EL (cell line): ENCODE measurements at places on chromosomes 11 and 22.

DNA sequence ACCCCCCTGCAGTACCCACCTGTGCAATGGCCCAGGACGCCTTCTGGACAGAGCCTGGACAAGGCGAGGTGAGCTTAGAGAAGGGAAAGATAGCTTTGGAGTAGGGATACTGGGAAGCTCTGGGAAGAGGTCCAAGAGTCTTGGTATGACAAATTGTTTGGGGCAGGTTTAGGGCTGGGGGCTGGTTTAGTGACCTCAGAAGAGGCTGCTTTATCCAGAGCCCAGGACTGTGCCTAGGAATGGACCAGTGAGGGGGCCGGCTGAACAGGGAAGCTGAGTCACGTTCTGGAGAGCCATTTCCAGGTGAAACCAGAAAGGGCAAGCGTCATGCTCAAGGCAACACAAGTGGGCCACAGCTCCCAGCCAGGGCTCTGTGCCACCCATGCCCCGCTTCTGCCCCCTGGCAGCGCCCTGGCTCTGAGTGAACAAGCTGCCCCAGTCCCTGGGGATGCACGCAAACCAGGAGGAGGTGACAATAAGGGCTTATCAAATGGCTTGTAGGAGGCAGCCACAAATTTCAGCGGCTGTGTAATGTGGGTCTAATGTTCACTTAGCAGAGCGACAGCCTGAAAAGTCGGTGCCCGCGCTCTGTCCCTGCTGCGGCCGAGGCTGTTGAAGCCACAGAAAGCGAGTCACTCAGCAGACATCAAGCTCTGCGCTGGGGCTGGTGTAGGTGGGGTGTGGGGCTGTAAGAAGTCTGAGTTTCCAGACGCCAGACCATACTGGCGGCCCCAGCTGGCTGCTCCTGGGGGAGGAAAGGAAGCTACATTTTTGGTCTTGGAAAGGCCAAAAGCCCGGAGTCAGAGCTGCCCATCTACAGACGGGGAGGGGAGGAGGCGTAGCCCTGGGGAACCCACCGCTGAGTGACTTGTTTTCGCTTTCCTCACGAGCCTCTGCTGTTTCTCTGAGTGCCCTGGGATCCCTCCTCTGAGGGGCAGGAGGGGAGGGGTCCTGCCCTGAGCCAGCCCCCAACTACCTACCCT, 18.3 kb upstream of the SYT7 start:
- peak; percentile 52 for DNase-seq

GRCh38 chr11:96275801-96276594, 67.0 kb downstream of the MAML2 start:
- DNase-seq = peak; percentile 63

DNA sequence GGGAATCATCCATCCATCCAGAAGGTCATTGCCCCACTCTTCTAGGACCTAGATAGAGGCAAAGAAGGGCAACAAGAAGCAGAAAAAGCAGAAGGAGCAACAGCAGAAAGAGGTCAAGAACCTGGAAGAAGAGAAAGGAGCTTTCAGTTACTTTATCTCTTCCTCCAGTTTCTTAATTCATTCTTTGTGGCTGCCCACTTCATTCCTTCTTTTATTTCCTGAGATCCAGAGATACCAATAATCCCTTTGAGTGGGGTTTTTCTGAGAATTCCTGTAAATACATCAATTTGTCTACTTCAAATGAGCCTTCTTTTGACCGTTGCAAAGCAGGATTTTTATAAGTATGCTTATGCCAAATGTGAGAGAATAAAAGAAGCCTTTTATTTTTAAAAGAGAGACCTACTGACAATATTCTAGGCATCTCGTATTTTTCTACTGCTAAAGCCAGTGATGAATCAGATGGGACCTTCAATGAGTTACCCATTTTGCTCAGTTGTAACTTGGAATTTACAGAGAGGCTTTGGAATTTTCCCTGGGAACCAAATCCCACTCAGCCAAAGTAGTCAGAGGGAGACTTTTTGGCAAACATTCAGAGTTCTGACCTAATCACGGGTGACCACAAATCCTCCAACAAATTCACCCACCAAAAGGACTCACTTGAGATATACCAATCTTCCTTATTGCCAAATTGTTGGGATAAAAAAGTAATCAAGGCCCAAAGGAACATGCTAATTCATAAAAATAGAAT, 54.9 kb downstream of the ZC3H12C start:
- DNase-seq = peak; percentile 84

- no peak for DNase-seq
Measured at GRCh38 chr11:11636671-11637070, 14.9 kb upstream of the GALNT18 start.

- DNase-seq = no peak
Measured at GRCh38 chr22:40746428-40747220, 67.3 kb downstream of the MCHR1 start.

GRCh38 chr11:14703731-14704130, 60.1 kb downstream of the PDE3B start:
- no peak for DNase-seq

- no peak for DNase-seq
Measured at GRCh38 chr11:125389339-125390166, 106.5 kb downstream of the FEZ1 start.

DNA sequence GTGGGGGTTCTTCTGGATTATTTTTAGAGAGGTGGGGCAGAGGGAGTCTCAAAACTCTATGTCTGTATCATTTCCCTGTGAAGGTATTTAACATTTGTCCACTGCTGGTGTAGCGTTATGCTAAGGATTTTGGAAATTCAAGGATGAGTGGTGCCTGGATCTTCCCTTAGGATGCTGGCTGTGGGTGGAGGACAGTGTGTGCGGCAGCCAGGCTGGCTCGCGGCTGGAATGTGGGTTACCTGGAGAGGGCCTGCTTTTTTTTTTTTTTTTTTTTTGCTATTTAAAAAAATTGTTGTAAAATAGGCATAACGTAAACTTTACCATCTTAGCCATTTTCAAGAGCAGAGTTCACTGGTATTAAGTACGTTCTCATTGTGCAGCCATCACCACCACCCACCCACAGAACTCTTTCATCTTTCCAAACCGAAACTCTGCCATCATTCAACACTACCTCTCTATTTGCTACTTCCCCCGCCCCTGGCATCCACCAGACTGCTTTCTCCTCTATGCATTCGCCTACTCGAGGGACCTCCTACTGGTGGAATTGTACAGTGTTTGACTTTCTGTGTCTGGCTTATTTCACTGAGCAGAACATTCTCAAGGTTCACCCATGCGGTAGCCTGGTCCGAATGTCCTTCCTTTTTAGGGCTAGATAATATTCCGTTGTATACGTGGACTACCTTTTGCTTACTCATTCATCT, 67.1 kb downstream of the PARVB start:
- DNase-seq = peak; percentile 8

DNA sequence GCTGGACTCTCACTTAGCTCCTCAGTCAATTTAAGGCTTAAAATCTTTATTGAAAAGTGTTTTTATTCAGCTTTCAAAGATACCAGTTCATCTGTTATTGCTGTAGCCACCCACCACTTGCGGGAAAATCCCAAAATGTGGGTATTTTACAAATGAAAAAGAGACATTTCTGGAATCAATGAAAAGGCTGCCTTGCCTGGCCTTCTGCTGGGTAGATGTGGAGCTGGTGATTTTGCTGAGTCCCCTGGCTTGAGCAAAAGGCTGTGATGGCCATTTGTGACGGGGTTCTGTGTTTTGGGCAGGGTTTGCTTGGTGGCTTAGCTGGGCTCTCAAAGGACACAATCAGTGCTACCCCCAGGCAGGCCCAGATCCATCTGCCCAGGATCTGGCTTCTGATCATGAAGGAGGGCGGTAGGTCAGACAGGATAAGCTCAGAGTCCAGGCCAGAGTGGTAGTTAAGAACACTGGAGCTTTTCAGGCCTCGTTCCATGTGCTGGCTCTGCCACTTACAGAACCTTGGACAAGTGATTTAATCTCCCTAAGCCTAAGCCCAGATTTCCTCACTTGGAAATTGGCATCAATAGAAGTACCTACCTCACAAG, 36.1 kb downstream of the UBASH3B start:
- no peak for DNase-seq

- DNase-seq = no peak
Measured at GRCh38 chr11:38927993-38928392, 2330.0 kb upstream of the RAG2 start.

DNA sequence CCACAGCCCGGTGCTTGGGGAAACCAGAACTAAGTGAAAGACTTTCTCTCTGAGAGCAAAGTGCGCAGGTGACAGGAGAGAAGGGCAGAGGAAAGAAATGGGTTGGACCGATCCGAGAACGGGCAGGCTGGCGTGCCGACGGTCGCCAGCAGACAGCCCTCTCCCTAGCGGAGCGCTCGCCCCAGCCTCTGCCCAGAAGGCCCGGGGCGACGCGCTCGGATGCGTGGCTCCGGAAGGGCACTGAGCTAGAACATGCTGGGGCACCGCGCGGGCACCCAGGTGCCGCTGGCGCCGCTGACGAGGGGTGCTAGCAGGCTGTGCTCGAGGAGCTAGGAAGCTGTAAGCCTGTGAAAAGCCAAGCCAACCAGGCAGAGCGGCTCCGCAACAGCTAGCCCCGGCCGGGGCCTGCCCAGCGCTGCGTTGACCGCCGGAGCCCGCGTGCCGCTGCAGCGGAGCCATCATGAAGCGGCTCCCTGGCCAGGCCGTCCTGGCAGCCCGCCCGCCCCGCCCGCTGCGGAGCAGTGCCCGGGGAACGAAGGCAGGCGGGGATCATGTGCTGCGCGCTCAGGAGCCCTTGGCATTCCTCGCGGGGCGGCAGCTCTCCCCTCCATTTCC, 22.1 kb upstream of the RRAS2 start:
- peak; percentile 71 for DNase-seq

DNA sequence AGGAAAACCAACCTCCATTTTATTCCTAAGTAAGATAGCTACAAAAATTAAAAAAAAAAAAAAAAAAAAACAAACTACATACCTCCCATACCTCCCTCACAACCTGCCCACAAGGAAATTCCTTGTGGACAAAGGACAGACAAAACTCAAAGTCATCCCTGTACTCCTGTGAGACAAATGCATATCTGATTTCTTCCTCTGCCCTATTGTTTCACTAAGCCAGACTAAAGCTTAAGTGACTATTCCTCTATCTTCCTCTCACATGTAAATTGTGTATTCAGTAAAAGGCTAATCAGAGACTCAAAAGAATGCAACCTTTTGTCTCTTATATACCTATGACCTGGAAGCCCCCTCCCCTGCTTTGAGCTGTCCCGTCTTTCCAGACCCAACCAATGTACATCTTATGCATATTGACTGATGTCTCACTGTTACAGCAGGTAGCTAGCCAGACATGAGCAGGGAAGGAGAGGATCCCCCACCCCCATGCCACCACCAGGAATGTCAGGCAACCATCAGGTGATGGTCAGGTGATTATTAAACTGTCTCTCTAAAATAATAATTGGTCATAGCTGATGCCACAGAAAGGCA, 289.4 kb downstream of the SBF2 start:
- DNase-seq = peak; percentile 17

GRCh38 chr11:126060757-126061171, 1.9 kb downstream of the CDON start:
- no peak for DNase-seq

- no peak for DNase-seq
Measured at GRCh38 chr11:81819462-81819861, 914.2 kb downstream of the FAM181B start.

- DNase-seq = no peak
Measured at GRCh38 chr11:131838016-131838415, 467.6 kb downstream of the NTM start.

DNA sequence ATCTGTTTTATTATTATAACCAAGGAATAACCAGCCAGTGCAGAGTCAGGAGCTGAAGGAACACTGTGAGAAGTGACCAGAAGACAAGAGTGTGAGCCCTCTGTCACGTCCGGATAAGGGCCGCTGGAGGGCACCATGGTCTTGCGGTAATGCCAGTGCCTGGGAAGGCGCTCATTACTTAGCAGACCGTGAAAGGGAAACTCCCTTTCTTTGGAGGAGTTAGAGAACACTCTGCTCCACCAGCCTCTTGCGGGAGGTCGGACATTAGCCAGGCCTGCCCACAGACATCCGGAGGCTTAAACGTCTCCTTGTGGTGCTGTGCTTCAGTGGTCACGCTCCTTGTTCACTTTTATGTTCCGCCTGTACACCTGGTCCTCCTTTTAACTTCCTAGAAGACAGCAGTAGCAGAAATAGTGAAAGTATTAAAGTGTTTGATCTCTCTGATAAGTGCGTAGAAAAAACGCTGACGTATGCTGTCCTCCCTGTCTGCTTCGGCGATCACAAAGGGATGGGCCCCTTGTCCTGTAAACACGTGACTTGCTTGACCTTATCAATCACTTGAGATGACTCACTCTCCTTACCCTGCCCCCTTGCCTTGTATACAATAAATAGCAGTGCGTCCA, 120.6 kb upstream of the LMO1 start:
- peak; percentile 69 for DNase-seq

GRCh38 chr11:73416786-73417185, 40.6 kb downstream of the RELT start:
- peak; percentile 44 for DNase-seq

- DNase-seq = no peak
Measured at GRCh38 chr11:71505001-71505400, 22.1 kb upstream of the KRTAP5-7 start.

DNA sequence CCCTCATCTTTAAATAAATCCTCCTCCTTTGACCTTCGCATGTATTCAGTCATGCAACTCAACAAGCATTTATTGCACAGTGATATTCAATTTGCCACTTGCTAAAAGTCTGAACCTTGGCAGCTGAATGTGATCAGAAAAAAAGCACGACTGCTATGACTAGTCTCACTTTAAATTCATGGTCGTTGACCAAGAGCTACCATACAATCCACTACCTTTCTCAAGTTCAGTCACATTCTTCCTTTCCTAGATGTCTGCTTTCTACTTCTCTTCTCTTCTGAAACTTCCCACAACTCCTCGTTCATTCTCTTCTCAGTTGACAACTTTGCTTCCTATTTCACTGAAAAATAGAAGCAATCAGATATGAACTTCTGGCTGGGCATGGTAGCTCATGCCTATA, 2.0 kb upstream of the SAA1 start:
- no peak for DNase-seq

DNA sequence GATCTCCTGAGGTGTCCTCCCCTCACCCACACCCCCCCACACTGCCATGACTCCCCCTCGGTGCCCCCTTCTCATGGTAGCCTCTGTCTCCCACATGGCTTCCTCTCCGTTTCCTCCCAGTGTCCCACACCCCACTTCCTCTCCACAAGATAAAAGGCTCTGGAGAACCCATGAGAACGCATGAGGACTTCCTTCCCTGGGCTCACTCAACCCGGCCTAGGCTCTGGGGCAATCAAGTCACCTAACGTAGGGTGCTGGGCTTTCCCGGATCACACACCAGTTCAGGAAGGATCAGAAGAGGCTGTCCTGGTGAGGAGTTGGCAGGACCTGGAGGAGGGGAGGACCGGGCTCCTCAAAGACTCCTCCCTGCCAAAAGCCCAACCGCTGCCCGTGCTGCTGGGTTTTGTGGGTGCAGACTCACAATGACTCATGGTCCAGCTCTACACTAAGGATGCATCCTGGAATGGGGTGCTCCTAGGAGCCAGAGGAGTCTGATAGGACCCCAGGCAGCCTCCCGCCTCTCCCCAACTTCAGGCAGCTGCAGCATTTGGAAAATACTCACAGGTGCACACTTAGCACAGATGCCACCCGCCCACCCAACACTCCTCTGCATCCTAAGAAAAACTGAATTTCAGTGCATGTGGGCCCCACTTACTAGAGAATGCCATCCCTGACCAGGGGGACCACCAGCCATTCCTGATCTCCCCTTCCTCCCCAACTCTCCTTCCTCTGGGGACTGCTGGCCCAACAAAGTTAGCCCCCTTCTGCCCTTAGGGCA, 21.0 kb downstream of the SLC22A12 start:
- no peak for DNase-seq

GRCh38 chr11:68541116-68541515, 80.6 kb downstream of the PPP6R3 start:
- DNase-seq = no peak

GRCh38 chr11:97430877-97431276, 1041.1 kb downstream of the JRKL start:
- no peak for DNase-seq
